ENCODE measurements at places on chromosomes 6 and 20.

- H3K27me3 ChIP-seq: no peaks in the 10 kb centered on the region
- no peak overlapping the region for H3K4me3 ChIP-seq
- DNase-seq: no peak
These were observed 149.9 kb downstream of the MYB start for GRCh38 chr6:135331002-135331401.

DNA sequence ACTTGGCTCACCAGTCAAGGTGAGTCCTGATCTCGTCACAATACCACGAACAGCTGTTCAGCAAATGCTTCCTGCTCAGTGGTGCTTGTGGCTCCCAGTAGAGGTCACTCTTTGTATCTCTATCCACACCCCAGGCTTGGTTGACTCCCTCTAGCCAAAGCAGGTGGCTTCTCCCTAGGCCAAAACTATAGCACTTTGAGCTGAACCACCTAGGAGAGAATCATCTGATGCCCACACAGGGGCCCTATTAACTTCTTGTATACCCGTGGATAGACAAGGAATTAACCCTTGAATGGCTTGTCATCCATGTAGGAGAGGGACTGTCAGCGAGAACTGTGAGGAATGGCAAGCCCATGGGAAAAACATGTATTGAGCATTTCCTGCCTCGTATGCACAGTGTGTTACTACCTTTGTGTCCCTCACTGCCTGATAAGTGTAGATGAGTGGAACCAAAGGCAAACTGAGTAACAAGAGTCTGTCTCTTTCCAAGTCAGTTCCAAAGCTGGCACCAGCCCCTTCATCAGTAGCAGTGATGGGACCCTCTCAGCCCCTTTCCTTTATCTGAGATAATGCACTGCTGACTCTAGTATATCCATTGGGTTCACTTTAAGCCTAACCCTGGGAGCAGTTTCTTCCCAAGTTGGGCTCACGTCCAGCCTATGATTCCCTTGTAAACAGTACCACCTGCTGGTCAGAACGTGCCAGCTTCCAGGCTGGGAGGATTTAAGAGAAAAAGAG, 42.5 kb downstream of the EIF2S2 start:
- H3K36me3 ChIP-seq: peaks cover 32% of the 10 kb centered on the region
- H3K27ac ChIP-seq: peak overlapping the region; percentile 7
- no peaks in the 10 kb centered on the region for H3K27me3 ChIP-seq
- peak; percentile 93 for DNase-seq
- no peak overlapping the region for H3K4me3 ChIP-seq
- peaks cover 24% of the 10 kb centered on the region for H3K4me1 ChIP-seq

GRCh38 chr20:50680105-50680960, 11.0 kb downstream of the RIPOR3 start:
- peak; percentile 89 for DNase-seq
- H3K4me1 ChIP-seq: peaks cover 17% of the 10 kb centered on the region
- H3K27ac ChIP-seq: peak overlapping the region; percentile 35
- no peaks in the 10 kb centered on the region for H3K27me3 ChIP-seq
- no peak overlapping the region for H3K4me3 ChIP-seq
- H3K36me3 ChIP-seq: no peaks in the 10 kb centered on the region

- no peak overlapping the region for H3K4me3 ChIP-seq
- no peaks in the 10 kb centered on the region for H3K36me3 ChIP-seq
- DNase-seq: no peak
These were observed 45.8 kb upstream of the PIM1 start for GRCh38 chr6:37123957-37124729.

- H3K4me3 ChIP-seq: no peak overlapping the region
- H3K36me3 ChIP-seq: no peaks in the 10 kb centered on the region
- peak; percentile 71 for DNase-seq
- peaks cover 16% of the 10 kb centered on the region for H3K4me1 ChIP-seq
These were observed 332.8 kb downstream of the BTBD9 start for GRCh38 chr6:38306931-38307330.

DNA sequence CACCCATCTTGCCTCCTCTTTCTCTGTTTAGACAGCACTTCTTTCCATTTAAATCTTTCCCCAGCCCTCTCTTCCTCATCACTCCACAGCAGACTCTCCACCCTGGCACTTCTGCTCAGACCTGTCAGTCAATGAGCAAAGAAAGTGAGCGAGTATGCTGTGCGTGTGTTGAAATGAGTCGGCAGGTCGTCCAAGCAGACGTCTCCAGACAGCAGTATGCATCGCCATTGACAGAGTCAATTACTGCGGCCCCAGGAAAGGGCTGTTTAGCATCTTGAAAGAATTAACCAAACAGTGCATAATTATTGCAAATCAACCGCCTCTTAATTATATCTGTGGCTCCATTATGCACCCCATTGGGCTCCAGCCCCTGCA, 54.8 kb upstream of the KCNG1 start:
- H3K4me3 ChIP-seq: no peak overlapping the region
- no peaks in the 10 kb centered on the region for H3K36me3 ChIP-seq
- no peak overlapping the region for H3K27ac ChIP-seq
- H3K27me3 ChIP-seq: peaks cover 18% of the 10 kb centered on the region
- no peak for DNase-seq

DNA sequence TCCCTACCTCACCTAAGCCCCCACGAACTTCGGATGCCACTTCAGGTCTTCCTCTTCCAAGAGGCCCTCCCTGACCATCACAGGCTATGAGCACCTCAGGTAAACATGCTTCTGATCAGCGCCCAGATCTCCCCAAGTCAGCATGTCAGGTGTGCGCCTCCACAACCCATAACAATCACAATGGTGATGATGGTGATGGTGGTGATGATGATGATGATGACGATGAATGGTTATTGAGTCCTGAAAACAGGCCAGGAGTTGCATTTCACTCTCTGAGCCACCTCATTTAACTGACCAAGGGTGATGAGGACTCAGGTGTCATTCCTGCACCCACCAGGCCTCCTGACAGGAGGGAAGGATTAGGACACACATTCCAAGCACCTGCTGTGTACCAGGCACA, 426.6 kb upstream of the SULF2 start:
- no peak for DNase-seq
- no peak overlapping the region for H3K27ac ChIP-seq
- peaks cover 18% of the 10 kb centered on the region for H3K4me1 ChIP-seq

DNA sequence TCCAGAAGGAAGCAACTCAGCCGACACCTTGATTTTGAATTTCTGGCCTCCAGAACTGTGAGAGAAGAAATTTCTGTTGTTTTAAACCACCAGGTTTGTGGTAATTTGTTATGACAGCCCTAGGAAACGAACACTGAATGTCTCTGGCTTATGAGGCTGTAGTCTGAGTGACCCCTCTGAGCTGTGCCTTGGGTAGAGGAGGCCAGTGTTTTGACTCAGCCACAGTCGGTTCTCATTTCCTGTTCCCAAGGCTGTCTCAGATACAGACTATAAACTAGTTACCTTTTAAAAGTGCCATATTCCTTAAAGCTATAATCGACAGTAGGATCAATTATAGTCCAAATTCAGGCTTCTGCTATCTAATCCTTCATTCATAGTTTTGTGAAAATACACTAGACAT, 391.2 kb upstream of the MAP3K7 start:
- no peaks in the 10 kb centered on the region for H3K36me3 ChIP-seq
- H3K27ac ChIP-seq: no peak overlapping the region
- H3K27me3 ChIP-seq: no peaks in the 10 kb centered on the region
- H3K4me3 ChIP-seq: no peak overlapping the region

GRCh38 chr20:51620432-51620831, 77.9 kb upstream of the NFATC2 start:
- peaks cover 56% of the 10 kb centered on the region for H3K36me3 ChIP-seq
- H3K4me3 ChIP-seq: no peak overlapping the region
- no peak overlapping the region for H3K27ac ChIP-seq
- no peaks in the 10 kb centered on the region for H3K27me3 ChIP-seq

DNA sequence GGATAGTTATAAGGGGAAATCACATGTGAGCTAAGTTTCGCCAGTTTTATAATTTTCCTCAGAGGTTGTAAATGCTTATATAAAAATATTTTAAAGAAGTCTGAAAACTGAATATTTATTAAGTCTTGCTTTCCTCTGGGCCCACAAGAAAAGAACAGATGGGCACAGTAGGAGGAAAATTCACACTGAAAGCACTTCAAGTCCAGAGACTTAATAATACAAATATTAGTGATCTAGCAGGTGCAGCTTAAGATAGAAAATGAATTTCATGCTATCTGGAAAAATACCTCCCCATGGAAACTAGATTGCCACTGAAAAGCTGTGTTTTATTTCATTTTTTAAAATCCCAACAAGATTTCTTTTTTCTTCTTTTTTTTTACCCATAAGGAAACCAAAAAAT, 47.2 kb downstream of the ORC3 start:
- no peak overlapping the region for H3K4me3 ChIP-seq
- H3K27ac ChIP-seq: no peak overlapping the region
- no peaks in the 10 kb centered on the region for H3K4me1 ChIP-seq
- peaks cover 15% of the 10 kb centered on the region for H3K36me3 ChIP-seq
- H3K27me3 ChIP-seq: no peaks in the 10 kb centered on the region
- DNase-seq: no peak

DNA sequence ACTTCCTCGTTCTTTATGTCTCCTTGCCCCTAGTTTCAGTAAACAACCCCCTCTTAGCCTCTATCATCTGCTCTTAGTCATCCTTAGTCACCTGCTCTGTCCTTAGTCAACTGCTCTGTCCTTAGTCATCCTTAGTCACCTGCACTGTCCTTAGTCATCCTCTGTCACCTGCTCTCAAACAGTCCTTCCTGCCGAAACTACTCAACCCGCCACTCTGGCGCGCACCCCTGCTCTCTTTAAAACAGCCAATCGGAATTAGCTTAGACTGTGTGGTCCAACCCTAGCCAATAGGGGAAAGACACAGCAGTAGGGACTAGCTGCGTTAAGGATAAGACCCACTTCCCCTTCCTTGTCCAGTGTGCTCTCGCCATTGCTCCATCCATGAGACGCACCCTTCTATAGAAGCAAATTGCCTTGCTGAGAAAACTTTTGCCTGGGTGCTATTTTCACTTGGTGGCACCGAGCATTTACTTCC, 73.9 kb downstream of the BACH2 start:
- no peaks in the 10 kb centered on the region for H3K27me3 ChIP-seq
- peaks cover 24% of the 10 kb centered on the region for H3K4me1 ChIP-seq
- H3K27ac ChIP-seq: no peak overlapping the region
- no peak for DNase-seq
- no peak overlapping the region for H3K4me3 ChIP-seq

DNA sequence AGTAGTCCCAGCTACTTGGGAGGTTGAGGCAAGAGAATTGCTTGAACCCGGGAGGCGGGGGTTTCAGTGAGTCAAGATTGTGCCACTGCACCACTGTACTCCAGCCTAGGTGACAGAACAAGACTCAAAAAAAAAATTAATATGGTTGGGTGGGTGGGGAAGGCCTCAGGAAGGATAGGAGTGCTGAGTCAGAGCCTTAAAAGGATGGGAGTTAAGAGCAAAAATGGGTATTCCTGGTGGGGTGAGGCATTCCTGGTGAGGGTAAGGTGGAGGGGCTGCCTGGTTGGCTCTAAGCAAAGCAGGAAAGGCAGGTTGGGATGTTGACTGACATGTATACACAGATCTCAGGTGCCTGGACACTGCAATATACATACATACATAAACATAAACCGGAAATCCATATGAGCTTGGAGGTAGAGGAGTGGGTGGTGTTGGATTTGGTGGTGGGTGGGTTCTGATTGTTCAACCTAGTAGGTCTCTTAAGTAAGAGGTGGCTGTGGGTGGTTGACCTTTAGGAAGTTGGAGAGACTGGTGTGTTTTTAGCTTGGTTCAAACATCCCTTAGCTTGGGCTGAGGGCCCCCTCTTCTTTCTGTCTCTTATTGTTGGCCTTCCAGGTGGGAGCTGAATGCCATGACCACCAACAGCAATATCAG, 1.2 kb upstream of the RRP36 start:
- no peaks in the 10 kb centered on the region for H3K27me3 ChIP-seq
- H3K36me3 ChIP-seq: peaks cover 57% of the 10 kb centered on the region
- H3K27ac ChIP-seq: peak overlapping the region; percentile 97
- DNase-seq: no peak
- peaks cover 56% of the 10 kb centered on the region for H3K4me1 ChIP-seq

- H3K36me3 ChIP-seq: no peaks in the 10 kb centered on the region
- no peaks in the 10 kb centered on the region for H3K27me3 ChIP-seq
- no peak overlapping the region for H3K4me3 ChIP-seq
- no peak overlapping the region for H3K27ac ChIP-seq
- no peaks in the 10 kb centered on the region for H3K4me1 ChIP-seq
These were observed 701.1 kb downstream of the UTRN start for GRCh38 chr6:144986271-144986670.

DNA sequence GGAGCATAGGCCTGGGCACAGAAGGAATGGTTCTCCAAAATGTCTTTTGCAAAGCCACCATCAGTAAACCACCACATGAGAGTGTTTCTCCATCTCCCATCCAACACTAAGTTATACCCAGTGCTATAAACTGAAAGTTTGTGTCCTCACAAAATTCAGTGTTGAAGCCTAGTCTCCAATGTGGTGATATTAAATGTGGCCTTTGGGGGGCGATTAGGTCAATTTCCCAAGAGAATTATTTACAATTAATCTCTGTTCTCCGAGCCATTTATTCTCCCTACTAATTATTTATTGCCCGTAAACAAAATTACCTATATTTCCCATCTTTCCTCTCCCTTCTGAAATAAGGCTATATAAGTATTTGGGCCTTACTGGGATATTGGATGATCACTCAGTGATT, 26.1 kb downstream of the OR2B2 start:
- peaks cover 15% of the 10 kb centered on the region for H3K4me1 ChIP-seq
- H3K27ac ChIP-seq: no peak overlapping the region
- no peaks in the 10 kb centered on the region for H3K36me3 ChIP-seq
- H3K27me3 ChIP-seq: no peaks in the 10 kb centered on the region

DNA sequence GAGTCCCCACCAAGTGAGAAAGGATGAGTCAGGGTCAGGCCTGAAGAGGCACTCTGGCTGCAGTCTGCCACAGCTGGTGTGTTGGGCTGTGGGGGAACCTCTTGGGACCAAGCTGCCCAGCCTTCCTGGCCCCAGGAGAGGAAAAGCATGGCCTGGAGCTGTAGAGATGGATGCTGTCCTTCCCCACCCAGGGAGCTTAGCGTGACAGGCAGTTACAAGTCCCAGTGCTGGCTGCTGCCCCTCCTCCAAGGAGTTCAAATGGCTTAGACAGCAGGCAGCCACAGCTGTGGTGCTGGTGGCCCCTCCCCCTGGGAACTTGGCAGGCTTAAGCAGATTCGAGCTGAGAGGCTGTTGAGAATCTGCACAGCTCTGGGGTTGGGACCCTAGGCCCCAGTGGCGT, 253.2 kb downstream of the PLCB1 start:
- H3K27me3 ChIP-seq: no peaks in the 10 kb centered on the region
- no peaks in the 10 kb centered on the region for H3K36me3 ChIP-seq
- no peak overlapping the region for H3K4me3 ChIP-seq

- DNase-seq: no peak
- no peak overlapping the region for H3K4me3 ChIP-seq
- no peak overlapping the region for H3K27ac ChIP-seq
- no peaks in the 10 kb centered on the region for H3K27me3 ChIP-seq
These were observed 16.4 kb downstream of the RNF24 start for GRCh38 chr20:3998998-3999397.

Data from muscle of leg (tissue), 16 donors.